ENCODE measurements at places on chromosomes 4 and X.

- no peak for DNase-seq
These were observed 150.3 kb downstream of the NHS start for GRCh38 chrX:17525266-17525665.

GRCh38 chr4:175970724-175971123, 94.9 kb upstream of the WDR17 start:
- DNase-seq: no peak

DNA sequence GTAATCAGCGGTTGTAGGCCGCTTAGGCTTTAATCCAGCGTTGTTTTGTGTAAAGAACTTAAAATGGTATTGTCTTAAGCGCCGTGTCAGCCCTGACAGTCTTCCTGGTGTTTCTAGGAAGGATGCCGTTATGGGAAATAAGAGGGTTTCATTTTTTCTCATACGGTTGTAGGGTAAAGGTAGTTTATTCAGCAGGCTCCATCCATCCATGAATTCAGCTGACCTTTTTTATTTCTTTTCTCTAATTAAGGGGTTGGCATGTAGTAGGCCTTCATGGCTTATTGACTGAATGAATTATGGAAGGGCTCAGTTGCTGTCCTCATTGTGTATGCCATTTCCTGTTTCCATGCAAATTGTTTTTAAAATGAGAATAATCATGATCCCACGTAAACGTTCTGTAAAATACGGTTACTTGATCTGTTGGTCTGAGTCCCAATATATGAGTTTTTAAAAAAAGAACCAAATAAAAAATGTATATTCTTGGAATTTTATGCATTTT, 693 bp downstream of the OCIAD1 start:
- DNase-seq: no peak

- DNase-seq: no peak
These were observed 150.5 kb upstream of the DDIT4L start for GRCh38 chr4:100340512-100341485.

DNA sequence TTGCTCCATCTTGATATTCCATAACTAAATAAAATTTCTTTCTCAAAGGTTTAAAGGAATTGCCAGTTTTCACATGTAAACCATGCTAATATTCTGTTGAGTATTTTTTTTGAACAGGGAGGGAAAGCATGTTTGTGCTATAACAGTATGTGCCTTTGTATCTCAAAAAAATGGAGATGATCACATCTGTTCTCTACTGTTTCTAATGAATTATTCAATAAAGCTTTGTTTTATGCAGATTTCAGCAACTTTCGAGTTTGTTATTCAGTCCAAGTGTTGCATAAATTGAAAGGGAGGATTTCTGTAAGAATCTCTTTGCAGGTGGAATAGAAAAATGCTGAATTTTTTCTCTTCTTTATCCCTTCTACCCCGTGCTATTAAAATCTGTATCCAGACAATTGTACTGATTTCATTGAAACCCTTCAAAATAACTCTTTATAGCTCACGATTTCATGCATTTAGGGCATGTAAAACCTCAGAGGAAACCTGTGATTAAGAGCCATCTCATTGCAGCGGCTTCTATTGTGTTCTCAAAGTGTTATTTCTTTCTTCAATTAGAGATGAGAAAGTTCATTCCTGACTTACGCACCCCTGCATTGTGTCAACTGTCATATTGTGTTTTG, 42.1 kb downstream of the NEIL3 start:
- DNase-seq: no peak

DNA sequence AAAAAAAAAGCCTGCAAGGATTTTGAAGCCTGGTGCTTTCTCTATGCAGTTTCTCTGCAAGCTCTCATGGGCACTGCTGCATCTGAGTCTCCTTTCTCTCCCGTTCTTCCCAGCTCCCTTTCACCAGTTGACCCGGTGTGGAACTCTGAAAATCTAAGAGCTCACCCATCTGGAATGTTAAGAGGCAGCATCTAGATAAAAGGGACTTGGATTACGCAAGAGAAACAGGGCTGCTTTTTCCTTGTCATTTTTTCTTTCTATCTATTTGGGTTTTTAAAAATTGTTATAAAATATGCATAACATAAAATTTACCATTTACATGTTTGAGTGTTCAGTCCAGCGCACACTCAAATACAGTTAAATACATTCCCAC, 95.2 kb upstream of the RPS6KA3 start:
- peak; percentile 7 for DNase-seq

DNA sequence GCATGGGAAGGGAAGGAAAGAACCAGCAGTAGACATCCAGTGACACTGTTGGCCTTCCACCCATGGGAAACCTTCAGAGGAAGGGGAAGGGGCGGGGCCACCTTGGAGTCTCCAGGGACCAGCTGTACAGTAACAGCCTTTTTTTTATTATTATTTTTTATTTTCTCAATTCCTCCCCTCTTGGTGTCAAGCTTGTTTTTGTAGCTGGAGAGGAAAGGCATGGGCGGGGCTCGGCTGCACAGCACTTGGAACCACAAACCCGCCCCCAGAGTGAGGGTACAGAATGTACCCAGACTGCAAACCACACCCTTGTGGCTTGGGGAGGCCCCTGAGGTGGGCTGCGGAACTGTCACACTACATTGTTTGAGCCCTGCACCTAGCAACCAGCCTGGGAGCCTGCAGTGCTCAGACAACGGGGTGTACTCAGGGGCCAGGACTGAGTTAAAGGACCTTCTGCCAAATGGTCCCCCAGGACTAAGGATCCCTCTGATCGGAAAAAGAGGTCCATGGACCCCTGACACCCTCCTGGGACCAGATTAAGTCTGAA, 45.7 kb downstream of the PRPS1 start:
- no peak for DNase-seq

DNA sequence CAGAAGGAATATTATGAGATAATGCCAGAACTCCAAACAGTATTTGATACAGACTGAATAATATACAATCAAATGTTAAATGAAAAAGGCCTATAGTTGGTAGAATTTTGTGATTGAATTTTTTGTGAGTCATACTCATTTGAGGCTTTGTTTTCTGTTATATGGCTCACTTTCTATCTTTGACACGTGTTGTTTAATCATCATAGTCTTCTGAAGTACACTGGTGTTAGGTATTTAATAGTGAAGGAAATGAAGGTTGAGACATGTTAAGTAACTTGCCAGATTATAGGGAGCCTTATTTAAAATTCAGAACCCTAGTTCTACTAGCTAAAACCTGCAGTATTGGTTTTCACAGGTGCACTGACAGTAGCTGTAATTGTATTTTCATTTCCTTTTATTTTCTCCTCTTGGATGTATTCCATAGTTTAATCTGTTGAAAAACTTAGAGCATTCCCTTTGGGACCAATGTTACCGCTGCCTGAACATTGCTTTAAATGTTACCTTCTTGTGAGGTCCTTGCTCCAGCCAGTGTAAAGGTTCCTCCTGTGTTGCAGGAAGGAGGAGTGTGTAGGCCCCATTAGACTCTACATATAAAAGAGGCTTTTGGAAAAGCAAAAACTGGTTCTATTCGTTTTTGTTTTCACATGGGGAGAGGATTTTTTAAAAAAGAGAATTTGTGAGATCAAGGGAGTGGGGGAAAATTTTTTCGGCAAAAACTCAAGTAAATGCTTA, 224.1 kb downstream of the ARHGAP10 start:
- DNase-seq: no peak

GRCh38 chr4:16626945-16627344, 271.5 kb downstream of the LDB2 start:
- DNase-seq: peak; percentile 62

- no peak for DNase-seq
These were observed 48.2 kb upstream of the SPANXN1 start for GRCh38 chrX:145199078-145199477.

DNA sequence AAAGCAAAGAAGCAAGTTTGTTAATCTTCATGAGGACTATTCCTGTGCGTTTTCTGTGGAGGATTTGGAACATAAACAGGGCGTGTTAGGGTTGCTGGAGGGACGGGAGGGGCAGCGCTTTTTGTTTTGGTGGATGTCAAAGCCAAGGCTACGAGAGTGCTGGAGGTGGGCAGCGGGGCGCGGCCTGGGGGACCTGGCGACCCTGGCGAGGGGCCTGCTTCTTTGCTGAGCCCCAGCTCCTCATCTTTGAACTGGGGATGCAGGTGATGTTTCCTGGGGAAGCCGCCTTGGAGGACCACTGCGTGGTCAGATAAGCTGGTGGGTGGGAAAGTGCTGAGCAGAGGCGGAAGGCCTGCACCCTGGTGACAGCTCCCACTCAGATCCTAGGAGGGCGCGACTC, 55.2 kb downstream of the SORCS2 start:
- DNase-seq: no peak

DNA sequence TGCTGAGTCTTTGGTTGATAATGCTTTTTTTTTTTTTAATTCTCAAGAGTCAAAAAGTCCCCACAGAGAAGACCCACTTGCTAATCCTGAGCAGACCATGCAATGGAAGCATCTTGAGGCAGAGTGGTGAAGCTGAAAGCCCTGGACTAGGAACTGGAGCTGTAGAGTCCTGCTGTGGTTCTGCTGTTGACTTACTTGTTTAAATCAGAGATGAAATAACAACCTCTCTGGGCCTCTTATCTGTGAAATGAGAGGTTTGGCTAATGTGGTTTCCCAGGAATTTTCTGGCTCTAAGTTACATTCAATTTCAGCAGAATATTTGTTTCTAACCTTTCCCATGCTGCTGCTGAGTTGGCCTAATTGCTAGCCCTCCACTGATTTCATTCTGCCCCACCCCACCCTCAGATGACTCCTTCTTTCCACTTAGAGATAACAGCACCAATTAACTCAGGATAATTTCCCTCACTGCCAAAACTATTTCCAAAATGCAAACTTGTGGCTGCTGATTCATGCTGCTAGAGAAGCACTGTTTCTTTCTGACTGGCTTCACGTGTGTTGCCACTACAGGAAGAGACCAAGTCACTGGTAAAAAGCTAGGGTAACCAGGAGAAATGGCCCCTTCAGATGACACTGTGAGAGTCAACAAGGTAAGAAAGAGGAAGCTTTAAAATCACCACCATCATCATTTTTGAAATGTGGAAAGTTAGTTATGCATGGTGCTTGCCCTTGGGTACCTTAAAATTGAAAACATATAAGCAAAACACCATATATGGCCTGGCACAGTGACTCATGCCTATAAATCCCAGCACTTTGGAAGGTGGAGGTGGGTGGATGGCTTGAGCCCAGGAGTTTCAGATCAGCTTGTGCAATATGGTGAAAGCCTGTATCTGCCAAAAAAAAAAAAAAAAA, 326.4 kb downstream of the DCHS2 start:
- peak; percentile 80 for DNase-seq

DNA sequence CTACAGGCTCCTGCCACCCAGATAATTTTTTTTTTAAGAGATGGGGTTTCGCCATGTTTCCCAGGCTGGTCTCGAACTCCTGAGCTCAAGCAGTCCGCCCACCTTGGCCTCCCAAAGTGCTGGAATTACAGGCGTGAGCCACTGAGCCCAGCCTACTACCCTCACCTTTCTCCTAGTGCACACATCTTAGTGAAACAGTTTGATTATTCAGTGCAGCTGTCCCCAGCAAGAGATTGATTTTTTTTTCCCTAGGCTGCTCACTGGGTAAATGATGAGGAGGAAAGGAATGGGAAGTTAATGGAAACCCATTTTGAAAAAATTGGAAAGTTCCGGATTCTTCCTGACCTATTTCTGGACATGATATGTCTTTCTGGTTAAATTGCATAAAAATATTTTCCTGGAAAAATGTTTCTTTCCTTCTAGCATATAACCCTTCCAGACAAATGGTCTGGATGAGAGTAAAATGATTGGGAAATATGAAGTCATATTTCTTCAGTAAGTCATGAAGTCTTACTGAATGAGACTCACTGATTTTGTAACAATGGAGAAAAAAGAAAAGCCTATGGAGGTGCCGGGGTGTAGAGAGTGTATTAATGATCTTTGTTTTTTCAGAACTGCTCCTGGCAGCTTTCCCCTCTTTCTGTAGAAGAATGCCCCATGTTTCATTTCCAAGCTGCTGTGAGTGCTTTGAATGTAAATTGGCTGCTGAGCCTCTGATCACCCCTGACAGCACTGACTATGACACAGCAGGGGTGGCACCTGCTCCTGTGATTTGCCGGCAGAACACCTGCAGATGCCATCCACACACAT, 19.5 kb upstream of the ZNF41 start:
- DNase-seq: no peak

GRCh38 chr4:151850791-151851213, 90.0 kb upstream of the GATB start:
- no peak for DNase-seq

DNA sequence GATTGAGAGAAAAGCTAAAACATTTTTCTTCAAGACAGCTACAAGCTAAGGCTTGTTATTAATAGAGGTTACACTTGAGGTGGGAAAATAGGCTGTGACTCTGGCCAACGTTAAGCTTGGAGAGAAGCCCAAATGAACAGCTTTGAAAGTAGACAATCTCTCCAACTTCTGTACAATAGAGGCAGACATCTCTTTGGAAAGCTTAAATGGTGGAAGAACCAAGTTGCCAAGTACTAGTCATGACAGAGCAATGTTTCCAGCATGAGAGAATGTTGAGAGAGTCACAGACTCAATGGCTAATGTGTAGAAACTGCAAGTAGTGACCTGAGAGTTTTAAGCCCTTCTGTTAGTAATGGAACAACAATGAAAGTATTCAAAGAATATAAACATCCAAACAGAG, 298.1 kb downstream of the INPP4B start:
- DNase-seq: peak; percentile 15

- no peak for DNase-seq
These were observed 125.8 kb upstream of the CLNK start for GRCh38 chr4:10810411-10810810.

- no peak for DNase-seq
These were observed 88.7 kb downstream of the TNIP2 start for GRCh38 chr4:2667428-2667827.

GRCh38 chr4:119715490-119716445, 87.2 kb upstream of the PDE5A start:
- DNase-seq: no peak

DNA sequence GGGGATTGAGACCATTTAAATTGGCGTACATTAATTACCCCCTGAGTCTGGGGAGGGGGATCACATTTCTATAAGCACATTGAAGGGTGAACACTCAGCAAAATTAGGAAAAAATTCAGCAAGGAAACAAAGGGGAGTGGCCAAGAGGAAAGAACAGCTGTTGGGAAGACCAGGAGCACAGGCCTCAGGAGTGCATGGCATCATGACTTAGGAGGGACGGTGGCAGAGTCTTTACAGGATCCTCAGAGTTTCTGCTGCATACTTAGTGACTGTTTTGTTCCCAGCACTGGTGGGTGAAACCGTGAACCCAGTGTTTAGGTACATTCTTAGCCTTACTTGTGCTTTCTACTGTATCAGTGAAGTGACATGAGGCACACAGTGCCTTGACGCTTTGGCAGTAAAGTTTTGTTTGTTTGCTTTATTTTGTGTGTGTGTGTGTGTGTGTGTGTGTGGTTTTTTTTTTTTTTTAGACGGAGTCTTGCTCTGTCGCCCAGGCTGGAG, 121.3 kb downstream of the CBR4 start:
- DNase-seq: no peak

DNA sequence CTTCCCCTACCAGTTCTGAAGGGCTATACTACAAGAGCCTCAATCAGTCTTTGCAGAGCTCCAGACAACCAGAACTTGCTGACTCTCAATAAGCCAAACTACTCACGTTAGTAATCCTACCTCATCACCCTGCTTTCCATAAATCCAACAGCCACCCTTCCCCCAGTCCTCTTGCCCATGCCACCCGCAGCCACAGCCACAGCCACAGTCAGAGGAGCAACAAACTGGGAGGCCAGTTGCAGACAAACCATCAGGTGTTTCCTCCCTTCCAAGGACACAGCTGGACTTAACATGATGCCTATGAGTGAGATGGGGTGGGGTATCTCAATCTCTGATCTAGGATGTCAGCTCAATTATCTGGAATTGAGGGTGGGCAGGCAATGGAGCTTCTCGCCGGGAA, 1.0 kb downstream of the GABRA3 start:
- DNase-seq: no peak

All from RWPE1 (cell line).